Fibroblast of skin of left biceps (primary cell): ENCODE measurements at places on chromosomes 11 and 22.

GRCh38 chr11:2444821-2445745 is at the start of gene KCNQ1:
Gene KCNQ1, plus strand, starts transcription at chr11:2445008. Its CDS starts 91 bp downstream, at chr11:2445099.
- no peak for DNase-seq

DNA sequence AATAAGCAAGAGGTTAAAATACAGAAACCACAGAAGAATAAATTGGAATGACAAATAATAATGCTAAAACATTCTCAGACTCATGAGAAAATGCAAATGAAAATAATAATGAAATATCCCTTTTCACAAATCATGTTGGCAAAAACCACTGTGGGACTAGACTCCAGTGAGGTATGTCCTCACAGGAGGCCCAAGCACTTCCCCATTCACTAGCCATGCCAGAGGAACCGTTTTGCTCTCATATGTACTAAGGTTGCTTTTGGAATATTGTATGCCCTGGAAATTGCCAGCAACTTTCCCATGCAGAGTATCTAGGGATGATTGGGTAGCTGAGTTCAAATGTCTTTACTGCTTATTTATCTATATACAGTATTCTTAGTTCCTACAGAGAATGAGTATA is 106.2 kb upstream of the CHORDC1 start:
- DNase-seq, result no peak

GRCh38 chr11:64859542-64860414 is 15.3 kb upstream of the CDC42BPG start:
- DNase-seq, result no peak

DNA sequence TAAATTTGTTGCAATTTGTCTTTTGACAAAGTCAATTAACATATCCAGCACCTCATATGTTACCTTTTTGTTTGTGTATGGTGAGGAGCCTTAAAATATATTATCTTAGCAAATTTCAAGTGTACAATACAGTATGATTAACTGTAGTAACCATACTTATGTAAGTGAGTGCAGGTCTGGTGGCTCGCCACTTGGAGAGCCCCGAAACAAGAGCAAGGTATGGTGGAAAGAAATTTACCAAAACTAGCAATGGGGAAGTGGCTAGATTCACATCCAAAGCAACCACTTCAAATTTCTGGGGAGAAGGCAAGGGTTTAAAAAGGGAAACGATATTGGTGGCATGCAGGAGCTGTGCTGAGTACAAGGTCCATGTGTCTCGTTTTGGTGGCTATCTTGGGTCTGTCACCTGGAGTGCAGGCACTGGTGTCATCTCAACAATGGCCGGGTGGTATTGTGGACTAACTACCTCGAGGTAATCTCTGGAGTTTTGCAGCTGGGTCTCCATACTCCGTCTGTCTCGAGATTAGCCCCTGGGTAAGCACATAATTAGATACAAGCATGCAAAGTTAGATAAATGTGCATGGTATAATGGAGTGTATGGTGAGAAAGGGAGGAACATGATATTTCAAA is 8.2 kb upstream of the FNBP4 start:
- no peak for DNase-seq

DNA sequence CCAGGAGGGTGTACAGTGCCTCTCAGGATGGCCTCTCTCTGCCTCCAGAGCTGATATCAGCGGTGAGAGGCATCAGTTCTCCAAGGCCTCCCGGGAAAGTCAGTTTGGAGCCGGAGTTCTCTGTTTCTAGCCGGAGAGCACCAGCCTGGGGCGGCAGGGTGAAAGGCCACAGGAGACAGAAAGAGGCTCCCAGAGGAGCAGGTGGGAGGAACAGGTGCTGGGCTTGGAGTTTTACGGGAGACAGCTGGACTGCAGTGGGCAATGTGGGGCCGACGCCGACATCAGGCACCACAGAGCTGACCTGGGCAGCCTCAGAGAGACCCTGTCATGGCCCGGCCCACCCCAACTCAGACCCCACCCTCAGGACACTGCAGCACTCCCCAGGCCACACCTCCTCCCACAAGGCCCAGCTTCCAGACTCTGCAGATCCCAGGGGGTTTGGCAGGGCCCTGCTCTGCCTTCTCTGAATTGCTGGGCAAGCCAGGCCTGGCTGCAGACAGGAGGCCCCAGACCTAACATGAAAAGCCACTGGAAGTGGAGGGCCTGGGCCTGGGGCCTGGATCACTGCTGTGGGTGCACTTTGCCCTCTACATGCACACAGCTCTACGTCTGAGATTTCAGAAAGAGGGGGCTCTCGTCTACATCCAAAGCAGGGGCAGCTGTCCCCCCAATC is 885.6 kb downstream of the BRD1 start:
- DNase-seq, result no peak

GRCh38 chr22:48803948-48804810 is 1023.5 kb downstream of the BRD1 start:
- DNase-seq, result no peak

DNA sequence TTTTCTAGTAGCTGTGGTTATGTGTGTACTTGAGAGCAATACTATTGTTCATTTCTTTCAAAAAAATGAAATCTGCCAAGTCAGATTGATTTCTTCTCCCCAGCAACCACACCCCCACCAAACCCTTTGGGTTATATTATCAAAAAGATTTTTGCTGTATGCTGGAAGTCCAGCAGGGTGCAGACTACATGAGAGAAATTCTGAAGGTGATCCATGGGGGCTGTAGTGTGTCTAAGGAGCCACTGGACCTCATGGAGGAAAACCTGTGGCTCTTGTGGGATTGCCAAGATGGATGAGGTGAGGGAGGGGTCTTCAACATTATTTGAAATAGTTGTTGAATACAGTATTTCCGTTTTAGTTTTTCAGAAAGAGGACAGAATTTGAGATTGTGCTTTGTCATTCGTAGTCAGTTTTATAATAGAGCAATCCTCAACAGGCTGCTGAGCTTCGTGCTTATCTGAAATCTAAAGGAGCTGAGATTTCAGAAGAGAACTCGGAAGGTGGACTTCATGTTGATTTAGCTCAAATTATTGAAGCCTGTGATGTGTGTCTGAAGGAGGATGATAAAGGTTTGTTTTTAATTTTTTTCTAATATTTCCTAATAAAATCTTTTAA is 3.1 kb downstream of the EIF3M start:
- no peak for DNase-seq

- DNase-seq, result no peak
Observed at GRCh38 chr11:27187075-27187847, 146.6 kb downstream of the BBOX1 start.
